ENCODE measurements at places on chromosomes 16 and 17.

DNA sequence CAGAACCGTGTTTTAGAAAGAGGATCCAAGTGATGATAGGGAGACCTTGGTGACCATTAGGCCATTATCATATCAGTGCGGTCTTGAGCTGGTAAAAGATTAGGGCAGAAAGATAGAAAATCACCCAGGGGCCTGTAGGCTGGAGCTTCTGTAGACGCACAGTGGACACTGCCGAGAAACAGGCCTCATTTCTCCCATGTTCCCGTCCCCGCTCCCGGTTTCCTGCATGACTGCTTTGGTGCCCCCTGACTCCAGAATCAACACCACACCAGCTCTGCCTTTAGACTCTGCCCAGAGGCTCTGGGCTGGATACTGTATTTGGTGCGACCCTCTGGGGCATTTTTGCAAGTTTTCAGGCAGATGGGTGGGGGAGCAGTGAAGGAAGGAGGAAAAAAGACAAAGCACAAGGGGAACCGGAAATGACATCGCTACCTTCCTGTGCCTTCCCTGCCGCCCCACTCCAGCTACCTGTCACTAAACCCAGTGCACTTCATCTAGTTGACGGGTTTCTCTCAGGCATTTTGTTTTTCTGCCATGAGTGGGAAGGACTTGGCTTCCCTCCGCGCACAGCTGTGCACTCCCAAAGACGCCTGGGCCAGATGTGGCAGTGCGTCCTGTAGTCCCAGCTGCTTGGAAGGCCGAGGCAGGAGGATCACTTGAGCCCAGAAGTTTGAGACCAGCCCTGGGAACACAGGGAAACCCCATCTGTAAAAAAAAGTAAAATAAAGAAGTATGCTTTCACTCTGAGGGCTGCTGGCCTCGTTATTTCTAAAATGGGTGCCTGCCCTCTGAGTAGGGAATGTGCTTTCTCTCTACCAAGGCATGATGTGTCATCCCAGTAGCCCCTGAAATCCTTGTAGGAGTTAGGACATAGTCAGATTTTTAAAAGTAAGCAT, 214.1 kb downstream of the RPTOR start:
- DNase-seq = no peak

DNA sequence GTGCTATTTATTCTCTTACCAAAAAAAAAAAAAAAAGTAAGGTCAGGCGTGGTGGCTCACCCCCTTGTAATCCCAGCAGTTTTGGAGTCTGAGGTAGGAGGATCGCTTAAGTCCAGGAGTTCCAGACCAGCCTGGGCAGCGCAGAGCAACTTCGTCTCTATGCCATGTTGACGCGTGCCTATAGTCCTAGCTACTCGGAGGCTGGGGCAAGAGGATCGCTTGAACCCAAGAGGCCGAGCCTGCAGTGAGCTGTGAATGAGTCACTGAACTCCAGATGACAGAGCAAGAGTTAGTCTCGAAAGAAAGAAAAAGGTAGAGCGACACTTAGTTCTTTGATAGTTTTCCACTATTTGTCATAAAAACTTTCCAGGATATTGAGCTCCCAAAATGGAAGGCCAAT, 1.4 kb upstream of the TENT4B start:
- no peak for DNase-seq

DNA sequence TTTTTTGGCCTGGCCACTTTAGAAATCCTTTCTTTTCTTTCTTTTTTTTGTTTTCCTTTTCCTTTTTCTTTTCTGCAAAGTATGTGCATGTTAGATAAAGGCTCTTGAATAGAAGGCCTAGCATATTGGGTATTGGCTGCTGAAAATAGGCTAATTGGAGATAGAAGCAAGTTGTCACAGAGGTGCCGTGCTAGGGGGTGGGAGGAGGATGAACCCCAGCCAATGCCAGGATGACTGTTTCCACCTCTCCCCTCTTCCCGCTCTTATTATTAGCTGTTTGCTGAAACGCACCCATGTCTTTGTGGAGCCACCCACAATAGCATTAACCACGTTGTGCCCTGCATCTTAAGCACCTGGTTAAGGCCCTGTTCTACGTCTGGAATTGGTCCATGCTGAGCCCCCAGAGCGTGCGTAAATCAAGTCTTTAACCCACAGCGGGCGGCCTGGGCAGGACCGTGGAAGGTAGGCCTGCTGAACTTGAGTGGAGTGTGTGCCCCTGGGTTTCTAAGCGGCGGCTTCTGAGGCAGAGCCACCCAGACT, 123.6 kb downstream of the MSI2 start:
- DNase-seq = no peak

DNA sequence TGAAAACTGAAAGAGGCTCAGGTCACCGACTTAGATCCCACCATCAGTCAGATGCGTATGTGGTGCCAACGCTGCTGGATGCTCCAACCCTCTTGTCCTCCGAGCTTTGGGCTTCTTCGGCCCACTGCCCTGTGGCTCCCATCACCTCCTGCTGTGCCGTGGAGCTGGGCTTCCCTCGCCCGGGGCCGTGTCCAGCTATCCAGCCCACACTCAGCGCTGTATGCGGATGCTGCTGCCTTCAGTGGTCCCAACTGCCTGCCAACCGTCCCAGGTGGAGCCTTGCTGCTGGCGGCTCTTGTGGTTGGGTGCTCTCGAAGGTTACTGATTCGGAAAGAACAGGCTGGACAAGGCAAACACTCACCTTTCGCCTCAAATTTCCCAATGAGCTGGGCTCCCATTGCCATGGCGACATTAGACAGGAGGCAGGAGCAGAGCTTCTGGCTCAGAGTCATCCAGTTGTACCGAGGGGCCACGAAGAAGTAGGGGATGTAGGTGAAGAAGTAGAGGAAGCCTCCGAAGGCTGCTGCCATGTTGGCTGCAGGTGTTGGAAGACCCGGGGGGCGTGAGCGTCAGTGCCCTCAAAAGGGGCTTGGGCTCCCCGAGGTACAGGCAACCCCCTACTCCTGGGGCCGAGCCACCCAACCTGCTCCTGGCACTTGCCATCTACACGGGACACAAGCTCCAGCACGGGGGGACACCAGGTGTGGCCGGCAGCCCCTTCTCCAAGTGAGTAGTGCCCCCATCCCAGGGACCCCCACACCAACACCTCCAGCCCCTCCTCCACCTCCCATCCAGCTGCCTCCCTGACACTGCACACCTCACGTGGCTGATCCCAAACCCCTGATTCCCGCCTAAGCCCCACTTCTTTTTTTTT, 32.2 kb downstream of the ABCA3 start:
- no peak for DNase-seq

- DNase-seq = no peak
Observed at GRCh38 chr17:76956846-76957540, 88.8 kb downstream of the MGAT5B start.

GRCh38 chr16:29985271-29985811, 10.1 kb downstream of the HIRIP3 start:
- no peak for DNase-seq

DNA sequence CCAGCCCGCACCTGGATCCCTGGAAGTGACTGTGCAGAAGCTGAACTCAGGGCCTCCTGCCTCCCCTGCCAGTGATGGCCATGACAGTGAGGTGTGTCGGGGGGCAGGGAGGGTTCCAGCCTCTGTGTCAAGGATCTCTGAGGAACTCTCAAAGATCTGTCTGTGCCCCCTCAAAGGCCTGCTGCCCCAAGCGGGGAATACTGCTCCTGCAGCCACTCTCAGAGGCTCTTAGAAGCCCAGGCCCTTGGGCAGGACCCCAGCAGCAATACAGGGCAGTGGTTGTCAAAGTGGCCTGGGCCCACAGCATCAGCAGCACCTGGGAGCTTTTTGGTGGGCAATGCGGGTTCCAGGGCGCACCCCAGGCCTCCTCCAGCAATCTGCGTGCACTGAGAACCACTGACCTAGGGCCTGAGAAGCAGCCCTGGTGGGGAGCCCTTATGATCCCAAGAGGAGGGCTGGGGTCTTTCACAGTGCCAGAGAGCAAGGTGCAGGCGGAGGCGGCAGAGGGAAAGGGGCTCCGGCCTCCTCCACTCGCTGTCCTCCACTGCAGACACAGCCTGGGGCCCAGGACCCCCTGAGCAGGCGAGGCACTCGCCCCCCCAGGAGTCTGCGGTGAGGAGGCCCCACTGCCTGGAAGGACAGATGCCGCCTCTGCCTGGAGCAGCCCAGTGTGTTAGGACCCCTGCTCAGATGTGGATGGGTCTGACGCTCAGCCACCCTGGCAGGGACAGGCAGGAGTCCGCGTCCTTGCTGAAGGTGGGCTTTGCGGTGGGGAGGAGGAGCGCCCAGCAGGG, 42.1 kb downstream of the ENGASE start:
- no peak for DNase-seq

DNA sequence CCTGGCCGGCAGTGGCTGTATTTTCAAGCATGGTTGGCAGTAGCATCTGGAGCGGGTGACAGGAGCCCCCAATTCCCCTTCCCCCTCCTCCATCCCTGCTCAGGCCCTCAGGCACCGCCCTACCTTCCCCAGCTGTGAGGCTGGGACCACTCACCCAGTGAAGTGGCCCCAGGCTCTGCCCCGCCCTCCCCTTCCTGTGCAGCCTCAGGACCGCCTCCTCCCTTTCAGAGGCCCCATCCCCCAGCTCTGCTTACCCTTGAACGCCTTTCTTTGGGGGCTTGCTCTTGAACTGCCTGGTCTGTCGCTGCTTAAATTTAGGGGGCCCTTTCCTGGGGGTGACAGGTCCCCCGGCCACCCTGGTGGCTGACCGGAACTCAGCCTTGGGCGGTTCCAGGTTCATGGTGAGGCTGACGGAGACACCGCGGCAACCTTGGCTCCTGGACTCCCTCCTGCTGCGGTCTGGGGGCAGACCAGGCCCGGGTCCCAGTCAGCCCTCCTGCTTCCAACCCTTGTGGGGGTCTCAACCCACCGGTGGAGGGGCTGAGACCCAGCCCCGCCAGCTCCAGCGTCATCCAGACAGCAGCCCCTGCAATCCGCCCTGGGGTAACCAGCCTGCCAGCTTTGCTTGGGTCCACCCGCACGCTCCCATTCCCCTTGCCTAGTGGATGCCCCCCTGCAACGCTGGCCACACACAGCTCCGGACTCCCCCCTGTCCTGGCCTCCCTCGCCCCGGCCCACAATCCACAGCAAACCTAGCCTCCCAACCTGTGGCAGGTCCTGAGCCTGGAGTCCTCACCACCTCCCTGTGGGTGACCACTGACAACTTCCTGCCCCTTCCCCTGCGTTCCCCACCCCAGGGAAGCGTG, 3.2 kb downstream of the PDE6G start:
- DNase-seq = no peak

DNA sequence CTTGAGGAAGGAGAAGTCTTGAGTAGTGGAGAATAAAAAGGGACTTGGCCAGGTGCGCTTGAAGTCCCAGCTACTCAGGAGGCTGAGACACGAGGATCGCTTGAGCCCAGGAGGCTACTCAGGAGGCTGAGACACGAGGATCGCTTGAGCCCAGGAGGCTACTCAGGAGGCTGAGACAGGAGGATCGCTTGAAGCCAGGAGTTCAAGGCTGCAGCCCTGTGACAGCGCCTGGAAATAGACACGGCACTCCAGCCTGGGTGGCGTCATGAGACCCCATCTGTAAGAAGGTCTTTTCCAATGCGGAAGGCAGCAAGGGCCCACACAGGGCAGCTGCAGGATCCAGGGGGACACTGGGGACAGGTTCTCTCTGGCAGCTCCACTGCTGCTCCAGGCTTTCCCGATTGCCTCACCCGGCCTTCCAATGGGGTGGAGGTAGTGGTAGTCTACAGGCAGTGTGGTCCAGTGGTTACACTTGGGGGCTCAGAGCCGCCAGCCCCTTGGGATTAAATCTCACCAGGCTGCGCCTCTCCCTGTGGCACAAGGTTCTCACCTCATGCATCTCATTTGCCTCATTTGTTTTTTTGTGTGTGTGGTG, 143.4 kb downstream of the SEC14L1 start:
- no peak for DNase-seq

- DNase-seq = no peak
Observed at GRCh38 chr16:23852794-23853562, 17.2 kb downstream of the PRKCB start.

DNA sequence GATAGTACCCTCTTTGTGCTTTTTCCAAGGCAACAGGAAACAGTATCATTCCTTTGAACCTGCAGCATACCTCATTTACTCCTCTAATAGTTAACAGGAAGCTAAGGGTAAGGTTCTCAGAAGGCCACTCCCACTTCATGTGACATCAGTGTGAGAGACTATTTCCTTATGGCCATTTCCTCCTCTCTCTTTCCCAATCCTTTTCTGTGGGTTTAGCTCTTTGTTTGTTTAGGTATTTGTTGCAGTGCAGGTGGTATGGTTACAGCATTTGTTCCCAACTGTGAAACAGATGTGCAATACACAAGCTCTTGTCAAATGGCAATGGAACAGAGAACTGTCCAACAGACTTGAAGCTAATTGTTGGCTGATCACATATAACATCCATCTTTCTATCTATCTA, 14.7 kb downstream of the TMC5 start:
- DNase-seq = peak; percentile 75

DNA sequence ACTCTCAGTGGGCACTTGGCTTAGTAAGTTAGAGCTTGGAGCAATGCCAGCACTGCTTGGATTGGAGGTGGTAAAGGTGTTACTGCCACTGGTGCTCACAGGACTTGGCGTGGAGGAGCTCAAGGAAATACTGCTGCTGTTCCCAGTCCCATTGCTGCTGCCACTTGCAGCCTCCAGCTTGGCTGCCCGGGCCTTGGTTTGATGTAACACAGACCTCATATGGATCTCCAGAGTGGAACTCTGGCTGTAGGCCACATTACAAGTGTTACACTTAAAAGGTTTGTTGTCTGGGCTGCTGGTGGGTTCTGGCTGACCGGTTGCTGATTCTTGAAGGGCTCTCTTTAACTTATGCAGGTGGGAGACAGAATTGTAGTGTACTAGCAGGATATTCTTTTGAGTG, 250.3 kb downstream of the ZFHX3 start:
- DNase-seq = no peak

GRCh38 chr17:64155751-64156544, 26.0 kb upstream of the ERN1 start:
- DNase-seq = no peak

- DNase-seq = no peak
Observed at GRCh38 chr17:68710976-68711375, 109.8 kb upstream of the FAM20A start.

DNA sequence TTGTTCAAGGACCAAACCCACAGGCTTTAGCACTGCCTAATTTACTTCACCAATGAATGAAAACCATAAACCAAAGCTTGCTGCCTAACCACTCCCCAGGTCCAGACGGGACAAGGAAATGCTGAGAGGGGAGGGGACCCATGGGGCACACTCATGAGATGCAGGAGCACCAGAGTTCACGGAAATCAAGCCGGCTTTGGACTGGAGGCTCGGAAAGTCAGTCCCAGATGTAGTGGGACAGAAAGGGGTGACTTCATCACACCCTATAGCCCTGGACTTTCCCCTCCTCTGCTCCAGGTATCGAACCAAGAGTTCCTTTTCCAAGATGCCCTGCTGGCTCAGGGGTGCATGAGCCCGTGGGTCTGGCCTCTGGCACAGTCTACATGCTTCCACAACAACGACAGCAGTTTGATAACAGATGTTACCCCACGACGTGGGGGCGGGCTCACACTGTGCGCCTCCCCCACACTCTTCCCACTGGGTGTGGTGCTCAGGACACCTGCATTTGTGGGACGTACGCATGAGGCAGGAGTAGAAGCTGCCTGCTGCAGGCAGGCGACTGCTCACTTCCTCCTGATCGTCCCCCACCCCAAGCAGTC, 63.2 kb downstream of the AMFR start:
- no peak for DNase-seq

All from epithelial cell of esophagus (primary cell).